ENCODE measurements at places on chromosomes 11 and 22. TPM values are rescaled to one million over a fixed set of nuclear protein-coding genes. Genes with fewer than 3 reads are reported as not detected.
A peak's percentile ranks its signal among the peaks of the same experiment; 100 is the strongest.

Gene GSTT2B
- total RNA-seq = 3.0 TPM

Gene TCN1
- total RNA-seq = not detected

Gene NOX4
- total RNA-seq = 2.2 TPM

Gene OR5P2
- total RNA-seq = not detected

GRCh38 chr11:73818846-73819245 is 31.2 kb downstream of the MRPL48 start:
- peak; percentile 14 for DNase-seq

DNA sequence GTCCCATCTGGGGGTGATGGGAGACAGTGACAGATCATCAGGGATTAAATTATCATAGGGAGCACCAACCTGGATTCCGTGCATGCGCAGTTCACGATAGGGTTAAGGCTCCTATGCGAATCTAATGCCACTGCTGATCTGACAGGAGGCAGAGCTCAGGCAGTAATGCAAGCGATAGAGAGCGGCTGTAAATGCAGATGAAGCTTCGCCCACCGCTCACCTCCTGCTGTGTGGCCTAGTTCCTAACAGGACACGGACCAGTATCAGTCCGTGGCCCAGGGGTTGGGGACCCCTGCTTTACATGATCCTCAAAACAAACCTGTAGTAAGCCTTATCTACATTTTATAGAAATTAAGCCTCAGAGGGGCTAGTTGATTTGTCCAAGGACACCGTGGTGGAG is 94.3 kb downstream of the TTC28 start:
- no peak for DNase-seq

GRCh38 chr22:38448945-38449745 is 5.9 kb downstream of the KCNJ4 start:
- no peak for DNase-seq

DNA sequence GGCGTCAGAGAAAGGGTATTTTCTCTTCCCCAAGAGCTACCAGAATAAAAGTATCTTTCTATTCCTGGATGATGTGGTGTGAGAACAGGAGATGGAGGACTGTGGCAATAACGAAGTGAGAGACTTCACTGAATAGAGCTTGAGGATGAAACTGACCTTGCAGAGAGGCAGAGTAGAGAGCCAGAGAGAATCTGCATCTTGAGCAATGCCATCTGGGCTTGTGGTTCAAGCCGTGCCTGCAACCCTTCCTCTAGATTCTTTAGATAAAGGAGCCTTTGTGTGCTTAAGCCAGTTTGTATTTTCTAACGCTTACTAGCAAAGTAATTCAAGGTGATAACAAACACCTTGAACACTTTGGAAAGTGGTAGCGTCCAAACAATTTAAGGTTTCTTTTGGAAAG is 2.2 kb downstream of the ME3 start:
- no peak for DNase-seq

DNA sequence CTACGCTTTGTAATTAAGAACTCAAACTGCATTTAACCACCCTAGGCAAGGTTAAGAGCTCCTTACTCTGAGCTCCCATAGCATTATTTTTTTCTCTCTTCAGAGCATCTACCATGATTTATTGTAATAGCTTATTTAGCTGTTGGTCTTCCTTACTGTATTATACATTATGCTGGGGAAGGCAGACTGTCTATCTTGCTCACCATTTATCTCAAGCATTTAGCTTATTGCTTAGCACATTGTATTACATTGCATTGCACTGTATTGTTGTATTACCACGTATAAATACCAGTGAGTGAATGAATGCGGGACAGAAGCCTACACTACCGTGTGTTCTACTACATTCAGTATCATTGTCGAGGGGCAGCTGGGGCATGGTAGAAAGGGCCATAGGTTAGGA is 324.3 kb downstream of the OPCML start:
- no peak for DNase-seq

DNA sequence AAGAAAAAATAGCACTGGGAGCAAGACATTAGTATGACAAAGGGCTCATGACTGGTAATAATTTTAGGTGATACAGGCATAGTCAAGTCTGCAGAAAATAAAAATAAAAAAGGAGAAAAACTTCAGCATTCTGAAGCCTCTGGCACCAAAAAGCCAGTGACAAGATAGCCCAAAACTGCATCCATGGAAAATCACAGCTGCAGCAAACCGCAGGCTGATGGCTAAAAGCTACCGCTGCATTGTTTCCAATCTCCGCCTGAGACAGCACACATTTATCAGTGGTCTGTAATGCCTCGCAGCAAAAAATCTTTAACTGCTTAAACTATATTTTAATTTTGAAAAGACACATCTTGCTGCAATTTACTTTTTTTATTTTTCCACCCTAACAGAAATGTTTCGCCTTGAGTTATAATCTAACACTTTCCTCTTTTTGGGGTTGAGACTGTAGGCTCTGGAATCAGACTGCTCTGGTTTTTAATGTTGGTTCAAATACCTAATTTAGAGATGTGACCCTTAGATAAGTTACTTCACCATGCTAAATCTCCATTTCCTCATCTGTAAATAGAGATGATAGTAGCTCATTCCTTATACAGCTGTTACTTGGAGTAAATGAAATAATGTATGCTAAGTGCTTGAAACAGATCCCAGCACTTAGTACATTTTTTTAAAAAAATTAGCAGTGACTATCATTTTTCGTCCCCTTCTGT is 42.0 kb upstream of the FIBIN start:
- no peak for DNase-seq

DNA sequence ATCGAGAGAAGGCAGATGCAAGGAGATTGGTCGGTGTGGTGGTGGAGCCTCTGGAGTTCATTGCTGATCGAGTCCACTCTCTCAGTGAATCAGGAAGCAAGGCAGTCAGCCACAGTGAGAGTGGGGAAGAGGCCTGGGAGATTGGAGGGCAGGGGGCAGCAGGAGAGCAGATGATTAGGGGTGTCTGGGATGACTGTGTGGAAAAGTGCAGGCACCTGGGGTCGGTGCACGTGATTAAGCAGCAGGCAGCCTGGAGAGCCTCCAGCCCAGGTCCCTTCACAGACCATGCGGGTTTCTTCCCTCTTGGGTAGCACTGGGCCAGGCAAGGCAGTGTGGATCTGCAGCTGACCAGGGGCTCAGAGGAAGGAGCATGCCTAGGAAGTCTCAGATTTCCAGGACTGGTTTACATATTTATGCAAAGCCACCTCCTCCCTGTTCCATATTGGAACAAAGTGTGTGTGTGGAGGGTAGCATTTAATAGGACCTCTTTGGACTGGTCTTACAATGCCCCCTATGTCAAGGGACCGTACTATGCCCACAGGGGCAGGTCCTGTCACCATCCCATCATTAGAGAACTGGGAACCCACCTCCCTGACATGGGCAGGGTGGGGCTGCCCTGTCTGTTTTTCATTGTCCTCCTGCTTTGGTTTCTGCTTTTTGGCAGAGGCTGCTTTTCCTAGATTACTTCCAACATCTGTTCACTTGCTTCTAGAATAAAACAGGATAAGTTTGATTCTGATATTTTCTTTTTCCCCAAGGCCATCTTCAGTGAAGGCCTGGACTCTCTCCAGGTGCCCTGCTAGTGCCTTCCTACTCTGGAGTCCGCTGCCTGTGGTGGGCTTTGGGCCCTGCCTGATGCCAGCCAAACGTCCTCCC is 14.0 kb upstream of the GDPD5 start:
- no peak for DNase-seq

Data from LHCN-M2 (cell line).